ENCODE measurements at places on chromosomes 6 and 20.

- DNase-seq: no peak
Observed at GRCh38 chr6:163583558-163583957, 169.0 kb downstream of the QKI start.

DNA sequence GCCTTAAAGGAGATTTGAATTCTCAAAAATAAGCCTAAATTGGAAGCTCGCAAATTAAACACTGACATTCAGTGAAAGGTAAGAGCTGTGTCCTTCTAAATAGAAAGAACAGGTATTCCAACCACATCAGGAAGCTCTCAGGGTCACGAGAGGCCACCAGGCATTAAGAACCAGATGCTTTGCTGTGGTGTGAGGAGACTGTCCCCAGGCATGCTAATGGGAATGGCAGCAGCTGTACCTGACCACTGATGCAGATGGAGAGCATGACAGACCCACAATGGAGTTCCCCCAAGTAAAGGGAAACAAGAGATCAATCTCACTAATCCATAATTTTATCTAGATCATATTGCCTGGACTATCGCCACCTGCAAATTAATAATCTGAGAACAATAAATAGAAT, 658.9 kb upstream of the NOX3 start:
- no peak for DNase-seq

- no peak for DNase-seq
Observed at GRCh38 chr20:44597516-44597915, 15.1 kb downstream of the PKIG start.

DNA sequence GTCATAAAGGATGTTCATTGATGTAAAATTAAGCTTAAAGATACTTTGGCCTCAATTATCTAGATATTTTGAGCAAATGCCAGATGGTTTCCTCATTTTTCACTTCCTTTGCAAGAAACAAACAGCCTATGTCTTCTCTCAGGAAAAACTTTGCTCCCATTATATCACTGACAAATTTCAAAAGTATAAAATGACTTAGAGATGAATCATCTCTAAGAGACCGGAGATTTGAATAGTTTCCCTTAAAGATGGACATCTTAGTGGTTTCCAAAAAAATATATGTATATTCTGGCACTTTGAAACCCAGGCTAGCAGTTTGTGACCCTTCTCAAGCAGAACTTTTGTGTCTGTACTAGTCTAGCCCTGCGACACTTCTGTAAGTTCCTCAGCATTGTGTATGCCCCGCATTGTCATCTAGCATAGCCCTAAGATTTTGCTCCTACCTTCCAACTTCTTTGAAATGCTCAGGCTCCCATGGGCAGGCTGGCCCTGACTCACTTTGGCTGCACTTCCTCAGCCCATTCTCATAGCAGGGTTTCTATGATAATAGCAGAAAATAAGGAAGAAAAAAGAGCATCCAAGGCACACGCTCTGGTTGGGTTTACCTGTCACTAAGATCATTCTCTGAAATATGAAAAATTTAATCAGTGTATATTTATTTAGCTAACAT, 25.7 kb upstream of the POU3F2 start:
- no peak for DNase-seq

- no peak for DNase-seq
Observed at GRCh38 chr20:54494303-54495006, 19.1 kb downstream of the DOK5 start.
